ENCODE measurements at places on chromosomes 4 and X.
A peak's percentile ranks its signal among the peaks of the same experiment; 100 is the strongest.

DNA sequence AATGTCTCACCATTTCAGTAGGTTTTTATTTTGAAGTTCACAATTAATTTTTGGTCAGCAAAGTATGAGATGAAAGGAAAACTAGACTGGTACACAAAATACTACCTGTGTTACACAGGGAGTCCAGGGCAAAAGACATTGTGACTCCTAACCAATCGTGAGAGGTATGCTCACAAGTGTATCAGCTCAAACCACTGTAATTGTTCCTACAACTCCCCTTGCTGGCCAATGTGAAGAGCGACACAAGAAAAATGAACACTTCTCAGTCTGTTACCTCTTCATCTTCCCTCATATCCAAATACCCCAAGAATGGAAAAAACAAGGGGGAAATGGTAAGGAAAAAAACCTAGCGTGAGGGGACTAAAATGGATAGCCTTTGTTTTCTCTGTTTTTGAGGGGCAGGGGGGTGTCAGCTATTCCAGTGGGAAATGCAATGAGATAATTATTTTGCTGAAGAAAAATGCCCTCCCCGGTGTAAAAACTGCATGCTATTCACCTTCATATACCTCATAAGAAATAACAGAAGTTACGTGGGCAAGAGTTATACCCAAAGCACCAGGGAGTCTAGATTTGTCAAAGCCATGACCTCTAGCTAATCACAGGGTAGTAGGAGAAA lies 30.6 kb upstream of the NSUN7 start:
- no peak for DNase-seq

DNA sequence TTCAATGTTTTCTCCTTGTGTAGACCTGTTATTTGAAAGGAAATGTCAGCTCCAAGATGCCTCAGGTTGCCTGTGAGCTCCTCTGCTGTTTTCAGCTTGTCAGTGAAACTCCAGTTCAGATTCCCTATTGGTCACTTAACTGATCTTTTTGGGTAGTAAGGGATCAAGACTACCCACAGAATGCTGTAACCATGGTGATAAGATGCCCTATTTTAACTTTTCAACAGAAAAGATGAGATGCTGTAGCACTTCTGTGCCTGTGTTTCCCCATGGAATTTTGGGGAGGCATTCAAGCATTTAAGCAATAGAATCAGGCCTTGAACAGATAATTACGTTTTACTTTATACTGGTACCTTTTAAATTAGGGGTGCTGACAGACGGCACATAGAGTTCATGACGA lies 106.6 kb upstream of the H2AZ1 start:
- no peak for DNase-seq

GRCh38 chr4:184364100-184364921 lies 110.0 kb downstream of the IRF2 start:
- DNase-seq, result no peak

DNA sequence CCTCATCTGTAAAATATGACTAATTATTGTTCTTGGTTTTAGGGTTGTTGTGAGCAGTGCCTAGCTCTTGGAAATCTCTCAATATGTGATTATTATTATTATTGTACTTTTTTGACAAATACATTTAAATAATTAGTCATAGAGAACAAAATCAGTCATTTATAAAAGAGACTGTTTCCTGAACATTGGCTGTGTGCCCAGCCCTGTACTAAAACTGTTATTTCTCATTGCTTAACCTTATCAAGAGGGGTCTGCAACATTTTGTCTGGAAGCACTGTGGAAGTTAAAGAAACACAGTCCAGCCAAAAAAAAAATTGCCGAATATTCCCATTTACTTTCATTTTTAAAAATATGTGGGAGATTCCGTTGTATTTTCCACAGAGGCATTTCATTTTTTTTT lies 989.2 kb upstream of the SLIT2 start:
- no peak for DNase-seq

GRCh38 chr4:3525532-3526430 lies 6.4 kb downstream of the LRPAP1 start:
- no peak for DNase-seq

- peak; percentile 46 for DNase-seq
Observed at GRCh38 chrX:64204701-64205440, 637 bp downstream of the AMER1 start.

GRCh38 chr4:110920990-110921389 lies 298.1 kb upstream of the PITX2 start:
- no peak for DNase-seq

- no peak for DNase-seq
Observed at GRCh38 chrX:10667143-10667542, 46.8 kb upstream of the MID1 start.

GRCh38 chrX:48021026-48021900 lies 14.5 kb downstream of the SPACA5 start:
- DNase-seq, result peak; percentile 77

DNA sequence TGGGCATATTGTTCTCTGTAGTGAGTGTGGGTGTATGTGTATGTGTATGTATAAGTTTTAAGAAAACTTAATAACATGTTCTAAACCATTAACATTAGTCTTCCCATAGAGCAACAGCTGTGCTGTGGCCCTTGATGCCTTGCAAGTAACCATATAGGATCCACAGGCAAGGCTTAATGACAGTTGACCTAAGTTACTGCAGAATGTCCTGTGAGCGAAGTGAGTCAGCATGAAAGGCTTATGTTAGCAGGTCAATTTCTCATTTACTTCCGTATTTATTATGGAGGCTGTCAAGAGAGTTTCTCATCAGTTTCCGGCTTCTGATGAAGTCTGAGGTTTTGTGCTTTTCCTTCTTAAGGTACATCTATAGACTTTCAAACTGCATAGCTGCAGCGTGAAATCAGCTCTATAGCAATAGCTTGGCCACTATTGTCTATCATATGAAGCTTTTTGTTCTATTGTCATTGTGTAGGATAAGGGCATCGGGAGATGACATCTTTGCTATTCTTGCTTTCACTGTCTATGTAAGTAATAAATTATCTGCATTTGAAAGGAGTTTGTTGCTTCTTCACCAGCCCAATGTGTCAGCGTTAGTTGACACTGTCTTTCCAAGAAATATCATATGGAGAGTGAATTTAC lies 1153.4 kb upstream of the AGA start:
- DNase-seq, result no peak

DNA sequence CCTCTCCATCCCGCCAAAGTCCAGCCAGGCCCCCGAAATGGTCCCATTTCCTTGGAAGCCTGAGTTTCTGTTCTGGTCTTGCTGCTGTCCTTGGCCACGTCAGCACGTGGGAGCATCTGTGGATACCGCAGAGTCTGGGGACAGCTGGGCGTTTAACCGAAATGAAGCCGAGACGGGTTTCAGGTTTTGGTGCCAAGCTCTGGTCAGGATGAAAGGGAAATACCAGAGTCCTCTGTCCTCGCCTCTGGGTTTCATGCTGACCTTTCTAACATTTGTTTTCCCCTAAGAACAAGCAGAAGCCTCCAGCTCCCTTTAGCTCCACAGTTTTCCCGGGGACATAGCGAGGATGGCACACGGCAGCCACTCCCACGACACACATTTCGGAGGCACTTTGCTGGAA lies 19.7 kb downstream of the SHOX start:
- no peak for DNase-seq

All from activated naive CD4-positive, alpha-beta T cell treated with anti-CD3 and anti-CD28 coated beads, Interleukin-2, amount 10 ng/mL, durations not matched to agents 7 days and 5 days (primary cell).